ENCODE measurements at places on chromosomes 16 and 17.
A peak's percentile ranks its signal among the peaks of the same experiment; 100 is the strongest.

GRCh38 chr17:79760197-79760906 is 17.6 kb upstream of the CBX2 start:
- no peak for DNase-seq

DNA sequence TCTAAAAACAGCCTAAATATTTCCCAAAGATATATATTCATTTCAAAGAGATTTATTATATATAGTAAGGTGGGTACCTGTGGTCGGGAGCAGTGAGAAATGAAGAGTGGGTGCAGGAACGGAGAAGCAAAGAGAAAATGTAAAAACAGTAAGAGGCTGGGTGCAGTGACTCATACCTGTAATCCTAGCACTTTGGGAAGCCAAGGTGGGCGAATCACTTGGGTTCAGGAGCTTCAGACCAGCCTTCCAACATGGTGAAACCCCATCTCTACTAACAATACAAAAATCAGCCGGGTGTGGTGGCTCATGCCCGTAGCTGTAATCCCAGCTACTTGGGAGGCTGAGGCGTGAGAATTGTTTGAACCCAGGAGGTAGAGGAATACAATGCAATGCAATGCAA is 257.1 kb downstream of the BCAS3 start:
- no peak for DNase-seq

DNA sequence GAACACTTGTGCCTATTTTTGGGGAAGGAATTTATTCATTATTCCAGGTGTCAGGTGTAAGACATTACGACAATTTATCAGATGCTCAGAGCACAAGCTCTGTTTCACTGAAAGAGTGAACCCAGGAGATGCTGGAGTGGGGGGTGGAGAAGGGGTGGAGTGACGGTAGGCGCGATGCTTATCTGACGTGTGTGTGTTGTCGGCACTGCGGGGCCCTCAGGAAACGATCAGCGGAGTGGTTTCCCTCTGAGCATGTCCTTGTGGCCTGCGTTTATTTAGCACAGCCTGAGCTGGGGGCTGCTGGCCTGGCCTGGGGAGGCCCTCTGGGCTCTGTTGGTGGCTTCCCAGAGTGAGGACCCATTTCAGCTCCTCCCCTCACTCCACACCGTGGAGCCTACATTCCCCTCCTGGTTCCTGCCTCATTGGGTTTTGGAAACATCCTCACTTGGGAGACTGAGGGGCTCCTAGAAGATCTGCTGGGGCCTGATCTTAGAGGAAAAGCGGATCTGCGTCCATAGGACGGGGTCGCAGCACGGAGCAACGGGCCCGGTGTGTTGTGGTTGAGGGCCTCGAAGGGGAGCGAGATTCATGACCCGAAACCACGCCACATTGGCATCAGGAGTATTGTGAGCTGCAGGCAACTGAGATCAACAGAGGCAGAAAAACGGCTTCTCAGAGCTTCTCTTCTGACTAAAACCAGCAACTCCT is 19.0 kb upstream of the GNG13 start:
- DNase-seq: no peak

- DNase-seq: peak; percentile 57
Measured at GRCh38 chr17:35795007-35795870, at the start of gene MMP28. Gene MMP28 (minus strand): TSS chr17:35795641. CDS start chr17:35795377, 264 bp downstream.
